ENCODE measurements at places on chromosomes 12 and 14. TPM values are rescaled to one million over a fixed set of nuclear protein-coding genes. Genes with fewer than 3 reads are reported as not detected.
A peak's percentile ranks its signal among the peaks of the same experiment; 100 is the strongest.

The YEATS4 gene
- 41.3 TPM for total RNA-seq

DNA sequence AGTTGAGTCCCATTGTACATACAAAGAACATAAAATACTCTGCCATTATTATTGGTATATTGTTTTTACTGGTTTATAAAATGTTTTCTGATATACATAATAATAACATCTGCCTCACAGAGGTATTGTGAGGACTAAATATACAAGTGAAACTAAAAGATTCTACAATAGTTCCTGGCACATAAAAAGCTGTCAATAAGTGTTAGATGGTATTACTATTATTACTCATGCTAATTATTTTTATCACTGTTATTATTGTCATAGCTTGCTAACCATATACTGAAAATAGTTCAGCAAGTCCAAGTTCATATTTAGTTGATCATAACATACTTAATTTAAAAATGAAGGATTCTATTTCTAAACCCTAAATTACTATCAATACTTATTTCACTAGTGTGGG lies 34.4 kb downstream of the BTG1 start:
- no peak for DNase-seq

DNA sequence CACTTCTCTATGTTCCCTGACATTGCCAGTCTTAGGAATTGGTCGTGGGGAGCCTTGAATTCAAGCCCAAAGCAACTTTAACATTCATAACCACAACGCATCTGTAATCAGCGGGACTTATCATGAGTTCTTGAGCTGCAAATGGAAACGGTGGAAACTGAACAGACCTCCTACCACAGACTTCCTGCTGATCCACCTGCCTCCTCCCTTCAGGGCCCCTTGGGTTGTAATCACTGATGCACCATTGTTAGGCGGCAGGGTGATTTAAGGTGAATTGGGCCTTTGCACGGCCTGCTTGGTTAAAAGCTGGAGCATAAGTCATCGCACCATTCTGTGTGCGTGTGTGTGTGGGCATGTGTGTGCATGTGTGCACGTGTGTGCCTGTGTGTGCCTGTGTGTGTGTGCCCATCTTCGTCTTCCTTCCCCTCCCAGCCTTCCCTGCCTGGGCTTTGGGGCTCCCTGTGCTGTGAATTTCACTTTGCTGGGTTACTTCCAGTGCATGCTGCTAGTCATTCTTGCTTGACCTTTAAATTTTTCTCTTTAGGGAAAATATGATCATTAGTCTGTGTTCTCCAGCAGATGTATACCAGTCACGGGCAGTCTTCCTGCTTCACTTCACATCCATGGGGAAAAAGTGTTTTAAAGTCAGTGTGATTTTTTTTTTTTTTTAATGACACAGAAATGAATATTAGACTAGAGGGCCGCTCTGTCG lies 29.1 kb downstream of the CHST11 start:
- DNase-seq: no peak

The NPFF gene
- total RNA-seq: not detected

The KSR2 gene
- total RNA-seq: 2.8 TPM

- no peak for DNase-seq
Measured at GRCh38 chr12:112973011-112973735, 5.1 kb upstream of the OAS2 start.

- peak; percentile 54 for DNase-seq
Measured at GRCh38 chr12:54680374-54680773, 32.2 kb upstream of the DCD start.

The PAWR gene
- total RNA-seq: 141 TPM

DNA sequence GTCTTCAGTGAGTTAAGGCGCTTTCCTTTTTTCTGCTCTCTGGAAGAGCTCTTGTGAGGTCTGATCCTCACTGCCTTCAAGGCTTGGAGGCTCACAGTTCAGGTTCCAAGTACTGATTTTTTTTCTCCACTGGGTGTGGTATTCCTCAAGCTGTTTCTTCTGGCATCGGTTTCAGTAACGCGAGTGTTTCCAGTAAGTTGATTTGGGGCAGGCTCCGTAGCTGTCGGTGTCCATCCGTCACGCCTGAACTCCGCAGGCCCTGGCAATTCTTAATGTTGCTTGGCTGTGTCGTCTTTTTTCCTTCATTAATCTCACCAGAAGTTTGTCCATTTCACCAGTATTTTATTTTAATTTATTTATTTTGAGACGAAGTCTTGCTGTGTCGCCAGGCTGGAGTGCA lies 30.6 kb downstream of the LRCOL1 start:
- DNase-seq: no peak

The CRIP1 gene
- 45.9 TPM for total RNA-seq

The GALNT9 gene
- total RNA-seq: not detected

The ABCC9 gene
- 0.23 TPM for total RNA-seq

DNA sequence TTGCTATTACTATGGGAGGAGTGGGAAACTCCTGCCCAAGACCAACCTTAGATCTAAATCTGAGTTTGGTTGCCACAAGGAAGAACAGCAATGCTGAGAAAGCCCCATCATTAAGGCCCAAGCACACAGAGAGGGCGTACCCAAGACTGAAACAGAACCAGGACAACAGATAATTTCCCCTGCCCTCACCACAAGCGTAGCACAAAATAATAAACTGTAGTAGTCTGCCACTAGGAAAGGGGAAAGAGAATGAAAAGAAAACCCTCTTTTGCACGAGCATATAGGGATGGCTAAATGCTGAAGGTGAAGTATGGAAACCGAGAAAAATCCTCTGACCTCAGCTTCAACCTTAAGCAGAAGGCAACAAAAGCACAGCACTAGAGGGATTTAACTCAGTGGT lies 76.5 kb upstream of the DHRS4 start:
- DNase-seq: no peak

DNA sequence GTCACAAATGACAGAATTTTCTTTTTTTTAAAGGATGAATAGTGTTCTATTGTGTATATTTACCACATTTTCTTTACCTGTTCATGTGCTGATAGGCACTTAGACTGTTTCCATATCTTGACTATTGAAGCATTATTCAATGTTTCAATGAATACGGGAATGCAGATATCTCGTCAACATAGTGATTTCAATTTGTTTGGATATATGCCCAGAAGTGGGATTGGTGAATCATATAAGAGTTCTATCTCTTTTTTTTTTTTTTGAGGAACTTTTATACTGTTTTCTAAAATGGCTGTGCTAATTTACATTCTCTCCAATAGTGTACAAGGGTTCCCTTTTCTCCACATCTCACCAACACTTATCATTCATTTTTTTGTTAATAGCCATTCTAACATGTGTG lies 97.9 kb upstream of the FAR2 start:
- peak; percentile 40 for DNase-seq

- DNase-seq: no peak
Measured at GRCh38 chr12:55847033-55847432, 4.3 kb upstream of the MMP19 start.

The FAM181A gene
- total RNA-seq: not detected

- no peak for DNase-seq
Measured at GRCh38 chr14:68661226-68662225, 131.3 kb downstream of the ZFP36L1 start.
